ENCODE measurements at places on chromosomes 5 and 9.
A peak's percentile ranks its signal among the peaks of the same experiment; 100 is the strongest.

DNA sequence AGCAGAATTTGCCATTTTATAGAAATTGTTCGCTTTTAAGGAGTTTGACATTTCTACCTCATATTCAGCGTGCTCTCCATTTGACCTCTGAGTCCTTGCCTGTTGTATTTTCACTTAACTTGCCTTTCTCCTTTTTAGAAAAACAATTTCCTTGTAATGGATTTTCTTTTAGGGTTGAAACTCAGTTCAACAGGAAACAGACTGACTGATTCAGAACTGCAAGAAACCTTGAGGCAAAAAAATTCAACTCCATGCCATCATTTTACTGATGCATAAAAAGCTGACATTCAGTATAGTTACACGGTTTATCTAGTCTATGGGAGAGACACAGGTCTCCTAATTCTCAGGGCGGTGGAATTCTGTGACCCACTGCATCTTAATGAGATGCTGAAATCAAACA is 59.8 kb downstream of the MRPS30 start:
- no peak for DNase-seq

GRCh38 chr5:43609752-43610151 is 6.8 kb downstream of the NNT start:
- DNase-seq, result no peak

DNA sequence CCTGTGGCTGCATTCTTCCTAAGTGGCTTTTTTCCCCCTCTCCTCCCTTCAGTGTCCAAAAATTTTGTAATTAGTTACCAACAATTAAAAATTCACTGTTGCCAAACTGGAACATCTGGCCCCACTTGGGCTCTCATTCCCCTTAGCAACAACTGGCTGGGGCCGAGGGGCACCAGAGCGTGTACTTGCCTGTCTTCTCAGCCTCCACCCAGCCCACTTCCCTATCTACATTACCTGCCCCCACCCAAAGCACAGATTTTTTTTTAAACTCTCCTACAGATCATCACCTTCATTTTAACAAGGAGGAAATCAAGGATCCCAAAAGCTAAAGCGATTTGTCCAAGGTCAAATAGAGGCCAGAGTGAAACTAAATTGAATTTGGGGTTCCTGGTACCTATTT is 278.8 kb downstream of the EBF1 start:
- DNase-seq, result no peak

DNA sequence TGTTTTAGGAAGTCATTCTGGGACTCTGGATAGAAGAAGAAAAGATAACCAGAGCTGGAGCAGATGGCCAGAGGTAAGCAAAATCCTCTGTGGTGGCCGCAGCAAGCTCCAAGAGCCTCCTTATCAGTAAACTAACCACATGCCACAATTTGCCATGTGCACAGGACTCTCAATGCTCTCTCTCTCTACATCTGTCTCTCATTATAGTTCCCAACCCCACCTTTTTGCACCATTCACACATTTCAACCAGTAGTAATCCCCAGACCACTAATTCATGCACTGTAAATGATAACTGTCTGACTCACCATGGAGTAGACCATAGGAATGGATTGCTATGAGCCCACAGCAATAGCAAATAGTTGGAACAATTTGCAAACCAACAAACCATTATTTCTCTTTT is 526.1 kb downstream of the TLR4 start:
- no peak for DNase-seq

GRCh38 chr9:132743931-132744479 is 73.7 kb downstream of the GTF3C4 start:
- DNase-seq, result no peak

GRCh38 chr5:104347119-104347708 is 784.6 kb upstream of the NUDT12 start:
- DNase-seq, result no peak

DNA sequence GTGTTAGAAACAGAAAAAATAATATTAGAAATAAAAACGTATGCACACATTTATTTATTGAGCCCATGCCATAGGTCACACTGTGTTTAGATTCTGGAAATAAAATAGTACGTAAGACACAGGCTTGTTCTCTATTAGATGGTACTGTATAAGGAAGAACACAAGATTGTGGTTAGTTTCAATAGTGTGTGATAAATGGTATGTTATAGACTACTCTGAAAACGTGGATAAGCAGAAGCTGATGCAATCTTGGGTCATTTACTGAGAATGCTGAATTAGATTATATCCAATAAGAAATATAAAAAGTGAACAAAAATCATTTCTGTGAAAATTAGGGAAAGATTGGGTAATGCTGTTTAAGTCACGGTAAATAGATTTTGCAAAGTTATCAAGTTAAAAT is 1456.4 kb upstream of the ACO1 start:
- DNase-seq, result no peak

- DNase-seq, result no peak
Measured at GRCh38 chr5:83608122-83608521, 112.5 kb downstream of the HAPLN1 start.

GRCh38 chr5:82793808-82794419 is 283.3 kb downstream of the TMEM167A start:
- DNase-seq, result no peak

DNA sequence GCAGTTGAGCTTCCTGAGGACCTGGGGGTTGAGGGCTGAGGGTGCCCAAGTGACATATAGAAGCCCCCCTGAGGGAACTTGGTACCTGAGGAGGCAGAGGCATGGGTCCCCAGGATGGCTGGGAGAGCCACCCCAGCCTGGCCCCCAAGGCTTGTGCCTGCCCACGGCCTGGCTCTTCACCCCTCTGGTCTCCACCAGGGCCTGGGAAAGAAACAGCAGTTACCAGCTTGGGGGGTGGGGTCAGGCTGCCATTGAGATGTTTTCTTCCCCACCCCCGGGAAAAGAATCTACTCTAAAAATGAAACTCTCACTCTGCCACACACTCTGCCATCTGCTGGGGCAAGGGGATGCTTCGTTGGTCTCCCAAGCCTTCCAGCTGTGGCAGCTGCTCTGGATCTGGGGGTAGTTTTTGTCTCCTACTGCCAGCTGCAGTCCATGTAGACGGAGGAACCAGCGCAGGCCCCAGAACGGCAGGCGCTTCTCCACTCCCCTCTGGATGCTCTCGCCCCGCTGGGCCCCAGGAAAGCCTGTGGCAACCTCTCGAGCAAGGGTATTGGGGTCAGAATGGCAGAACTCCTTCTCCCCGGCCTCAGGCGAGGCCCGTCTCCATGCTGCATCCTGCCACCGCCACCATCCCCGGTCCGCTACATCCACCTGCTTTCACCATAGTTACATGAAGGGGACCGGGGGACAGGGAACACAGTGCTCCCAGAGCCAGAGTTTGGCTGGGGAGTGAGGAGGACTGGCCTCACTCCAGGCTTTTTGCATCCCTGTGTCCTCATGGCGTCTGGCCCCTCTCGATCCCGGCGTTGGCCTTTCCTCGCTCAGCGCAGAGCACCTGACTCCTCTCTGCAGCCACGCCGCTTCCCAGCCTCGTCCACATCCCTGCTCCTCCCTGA is 123.5 kb downstream of the DAB2IP start:
- no peak for DNase-seq

- no peak for DNase-seq
Measured at GRCh38 chr9:134328841-134329575, 2.8 kb downstream of the RXRA start.

DNA sequence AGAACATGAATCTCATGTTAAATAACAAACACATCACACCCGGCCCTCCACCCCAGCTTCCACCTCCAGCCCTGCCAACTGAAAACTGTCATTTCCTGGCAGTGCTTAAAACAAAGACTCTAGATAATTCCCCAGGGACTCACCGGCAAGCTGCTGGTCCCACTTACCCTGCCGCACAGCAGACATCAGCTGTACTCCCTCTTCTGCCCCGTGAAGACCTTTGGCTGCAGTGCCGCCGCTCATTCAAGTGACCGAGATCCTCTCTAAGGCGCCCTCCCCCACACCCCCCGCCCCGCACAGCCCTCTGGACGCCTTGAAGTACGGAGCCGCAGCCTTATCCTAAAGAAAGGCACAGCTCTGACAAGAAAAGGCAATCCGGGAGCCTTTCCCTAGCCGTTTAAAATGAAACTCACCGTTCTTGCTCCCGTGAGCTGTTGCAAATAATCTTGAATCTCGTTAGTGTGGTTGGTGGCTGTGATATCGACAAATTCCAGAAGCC is 434 bp downstream of the GLRX start:
- DNase-seq, result no peak

DNA sequence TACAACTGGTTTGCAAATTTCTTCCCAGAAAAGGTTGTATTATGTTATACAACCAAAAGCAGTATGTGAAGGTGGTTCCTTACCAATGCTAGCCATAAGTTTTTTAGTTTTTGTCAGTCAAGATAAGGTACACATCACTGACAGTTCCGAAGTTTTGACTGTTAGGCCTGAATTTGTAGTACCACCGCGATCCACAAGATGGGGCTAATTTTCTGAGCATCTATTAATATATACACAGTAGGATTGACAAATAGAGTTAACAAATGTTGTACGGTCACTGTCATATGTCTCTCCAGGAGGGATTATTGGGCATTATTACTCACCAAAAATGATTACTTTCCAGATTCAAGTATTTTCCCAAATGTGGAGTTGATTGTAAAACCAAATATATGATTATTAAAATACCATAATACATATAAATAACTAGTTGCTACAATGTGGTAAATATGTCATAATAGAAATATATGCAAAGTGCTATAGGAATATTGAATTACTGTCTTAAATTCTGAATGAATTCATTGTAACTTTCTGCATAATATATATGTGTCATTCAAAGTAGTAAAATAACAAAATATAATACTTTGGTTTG is 28.4 kb upstream of the LRRC19 start:
- no peak for DNase-seq

GRCh38 chr5:173825215-173825865 is 62.8 kb upstream of the CPEB4 start:
- no peak for DNase-seq

- no peak for DNase-seq
Measured at GRCh38 chr5:64978546-64978945, 209.8 kb downstream of the CWC27 start.

GRCh38 chr9:4617752-4618151 is 44.3 kb upstream of the PLPP6 start:
- no peak for DNase-seq

GRCh38 chr9:90029996-90030395 is 425.2 kb downstream of the GADD45G start:
- DNase-seq, result no peak

DNA sequence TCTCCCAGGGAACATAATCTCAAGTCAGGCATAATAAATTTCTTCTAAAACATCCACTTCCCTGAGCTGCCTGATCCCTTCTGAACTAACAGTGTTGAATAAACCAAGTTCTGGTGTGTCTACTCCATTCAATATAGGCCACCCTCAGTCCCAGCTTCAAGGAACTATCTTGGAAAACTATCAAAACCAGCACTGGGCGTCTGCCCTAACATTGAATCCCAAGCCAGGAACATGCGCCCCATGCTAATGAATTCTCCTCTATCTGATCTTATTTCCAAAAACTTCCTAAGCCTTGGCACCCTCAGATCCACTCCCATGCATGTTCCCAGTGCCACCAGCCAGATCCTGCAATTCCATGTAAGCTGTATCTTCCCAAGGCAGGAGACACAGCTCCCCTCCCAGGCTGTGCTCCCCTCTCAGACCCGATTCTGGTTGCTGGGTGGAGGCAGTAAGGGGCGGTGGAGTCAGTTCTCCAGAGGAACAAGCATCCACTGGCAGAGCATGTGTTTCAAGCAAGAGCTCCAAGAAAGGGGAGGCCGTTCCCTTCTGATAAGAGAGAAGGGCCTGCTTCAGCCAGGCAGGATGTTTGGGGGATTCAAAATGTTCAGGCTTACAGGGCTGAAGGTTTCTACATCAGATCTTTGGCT is 13.1 kb upstream of the FOXI1 start:
- no peak for DNase-seq

- no peak for DNase-seq
Measured at GRCh38 chr5:18159331-18159730, 525.1 kb downstream of the TAF11L14 start.

- no peak for DNase-seq
Measured at GRCh38 chr5:107104040-107104995, 566.4 kb downstream of the EFNA5 start.

DNA sequence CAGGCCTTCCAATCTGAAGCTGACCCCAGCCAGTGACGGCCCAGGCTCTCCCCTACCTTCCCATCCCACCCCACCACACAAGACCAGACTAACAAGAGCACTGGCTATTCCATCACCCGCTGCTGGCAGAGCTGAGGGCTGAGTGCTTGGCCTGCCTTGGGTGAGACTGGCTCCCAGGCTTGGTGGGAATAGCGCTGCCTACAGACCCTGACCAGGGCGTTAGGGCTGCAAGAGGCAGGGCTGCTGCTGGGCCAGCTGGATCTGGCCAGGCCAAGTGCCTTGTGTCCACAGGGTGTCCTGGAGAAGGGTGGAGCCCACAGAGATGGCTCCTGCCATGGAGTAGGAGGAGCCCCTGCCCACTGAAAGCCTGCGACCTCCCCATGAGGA is 31.6 kb upstream of the ANGPTL2 start:
- peak; percentile 86 for DNase-seq

DNA sequence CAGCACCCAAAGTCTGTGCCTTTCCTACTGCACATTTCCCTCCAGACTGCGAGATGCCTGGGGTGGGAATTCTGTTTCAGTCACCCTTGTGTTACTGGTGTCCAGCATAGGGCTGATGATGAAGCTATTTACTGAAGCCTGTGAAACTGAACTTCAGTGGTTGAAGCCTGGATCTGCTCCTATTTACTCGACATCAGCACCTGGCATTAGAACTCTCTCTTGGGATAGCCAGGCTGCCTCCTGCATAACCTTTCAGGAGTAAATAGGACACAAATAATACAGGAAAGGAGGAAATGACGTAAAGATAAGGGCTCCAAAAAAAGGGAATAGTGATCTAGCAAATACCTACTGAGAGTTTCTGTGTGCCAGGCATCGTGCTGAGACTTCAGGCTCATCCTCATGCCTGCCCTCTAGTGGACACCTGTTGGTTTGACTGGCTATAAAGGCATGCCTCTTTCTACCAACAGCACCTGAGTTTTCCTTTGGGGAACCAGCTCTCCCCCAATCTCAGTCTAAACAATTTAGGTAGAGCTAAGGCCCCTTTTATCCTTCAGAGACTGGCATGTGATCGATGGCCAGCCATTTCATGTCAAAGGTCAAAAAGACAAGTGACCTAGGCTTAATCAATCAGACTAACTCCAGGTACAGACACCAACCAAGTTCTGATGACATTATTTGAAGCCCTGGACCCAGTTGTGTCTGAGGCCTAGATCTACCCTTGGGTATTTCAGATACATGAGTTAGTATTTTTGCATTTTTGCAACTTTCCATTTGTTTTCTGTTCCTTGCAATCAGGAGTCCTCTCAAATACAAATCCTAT is 192.1 kb upstream of the TRIM32 start:
- no peak for DNase-seq

DNA sequence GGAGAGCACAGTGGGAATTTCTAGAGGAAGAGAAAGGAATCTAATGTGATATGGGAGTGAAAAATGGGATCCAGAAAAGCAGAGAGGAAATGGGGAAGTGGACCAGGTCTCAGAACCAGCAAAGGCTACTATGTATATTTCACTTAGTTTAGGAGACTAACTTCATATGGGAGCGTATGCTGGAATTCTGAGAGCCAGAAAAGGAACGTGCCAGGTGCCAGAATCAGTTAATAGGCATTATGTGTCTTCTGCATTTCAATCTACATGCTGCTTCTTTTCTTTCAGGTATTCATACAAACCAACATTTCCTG is 28.5 kb upstream of the IFNA14 start:
- DNase-seq, result no peak

GRCh38 chr5:142772446-142773293 is 2.5 kb downstream of the ARHGAP26 start:
- DNase-seq, result no peak
